Hepatocyte (in vitro differentiated cells): ENCODE measurements at places on chromosomes 12 and 14. TPM values are rescaled to one million over a fixed set of nuclear protein-coding genes. Genes with fewer than 3 reads are reported as not detected.

ATN1 gene
- 11.1 and 15.8 TPM in 2 replicates for total RNA-seq

RHEBL1 gene
- 0.30 TPM in 1 of 2 replicates, not detected in the other for total RNA-seq

DNA sequence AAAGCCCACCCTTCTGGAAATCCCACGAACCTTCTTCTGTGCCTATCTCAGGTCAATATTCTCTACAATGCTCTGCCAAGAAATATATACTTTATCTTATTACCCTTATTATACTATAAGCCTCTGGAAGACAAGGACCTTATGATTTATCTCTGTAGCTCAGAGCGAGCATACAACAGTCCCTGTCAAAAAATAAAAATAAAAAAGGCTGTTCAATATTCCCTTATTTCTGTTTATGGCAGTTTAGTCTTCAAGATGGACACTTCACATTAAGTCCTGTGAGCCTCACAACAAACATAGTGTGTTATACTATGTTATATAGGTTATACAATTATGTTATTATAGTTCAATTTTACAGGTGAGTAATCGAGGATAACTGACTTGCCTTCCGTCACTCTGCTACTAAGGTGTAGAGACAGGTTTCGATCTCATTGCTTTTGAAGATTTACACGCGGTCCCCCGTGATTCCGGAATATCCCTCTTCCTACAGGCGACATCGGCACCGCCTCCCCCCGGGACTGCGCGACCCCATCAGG is 562 bp downstream of the EAPP start:
- no peaks in the 10 kb centered on the region for H3K27me3 ChIP-seq
- H3K27ac ChIP-seq, result peak overlapping the region; percentile 96
- H3K36me3 ChIP-seq, result no peaks in the 10 kb centered on the region
- peak overlapping the region; percentile 80 for H3K4me3 ChIP-seq
- no peak for DNase-seq
- H3K4me1 ChIP-seq, result peaks cover 16% of the 10 kb centered on the region

JPH4 gene
- total RNA-seq, result 2.3 and 2.7 TPM in 2 replicates

NEUROD4 gene
- not detected in 2 replicates for total RNA-seq

- no peak overlapping the region for H3K4me3 ChIP-seq
- H3K4me1 ChIP-seq, result no peaks in the 10 kb centered on the region
Measured at GRCh38 chr14:25080682-25081081, 30.7 kb upstream of the STXBP6 start.

DNA sequence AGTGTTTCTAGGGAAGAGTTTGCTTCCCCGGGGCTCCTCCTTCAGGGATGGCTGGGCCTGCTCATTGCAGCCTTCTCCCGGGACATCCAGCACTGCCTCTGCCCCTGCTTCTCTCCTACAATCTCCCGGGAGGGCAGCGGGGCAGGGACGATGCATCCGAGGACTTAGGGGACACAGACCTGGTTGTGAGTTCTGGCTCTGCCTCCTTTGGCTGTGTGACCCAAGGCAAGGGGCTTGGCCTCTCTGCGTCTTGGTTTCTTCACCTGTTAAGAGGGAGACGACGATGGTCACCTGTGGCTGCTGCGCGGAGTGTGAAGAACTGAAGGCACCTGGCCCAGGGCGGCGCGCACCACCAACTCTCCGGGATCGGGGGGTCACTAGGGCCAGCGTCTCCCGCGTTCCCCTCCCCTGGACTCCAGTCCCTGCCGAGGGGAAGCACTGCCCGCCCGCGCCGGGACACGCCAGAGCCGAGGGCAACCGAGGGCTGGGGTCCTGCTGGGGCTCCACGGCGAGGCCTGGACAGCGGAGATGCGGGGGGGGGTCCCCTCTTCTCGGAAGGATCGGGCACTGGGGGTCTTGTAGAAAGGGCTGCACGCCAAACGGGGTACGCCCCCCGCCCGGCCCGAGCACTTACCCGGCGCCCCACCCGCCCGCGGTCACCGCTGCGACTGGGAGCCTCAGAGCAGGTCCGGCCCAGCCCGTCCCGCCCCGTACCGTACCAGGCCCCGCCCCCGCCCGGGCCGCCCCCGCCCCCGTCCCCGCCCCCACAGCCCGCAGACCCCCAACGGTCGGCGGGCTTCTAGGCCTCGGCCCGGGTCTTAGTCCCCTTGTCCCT is at the start of gene HVCN1:
Gene HVCN1 (minus strand): TSS at position 670 of the 835 bp plus-strand sequence. CDS start 5,870 bp downstream, outside the sequence.
- no peaks in the 10 kb centered on the region for H3K36me3 ChIP-seq
- DNase-seq, result peak; percentile 56
- H3K4me3 ChIP-seq, result peak within 1 kb of the TSS; percentile 50
- peak within 1 kb of the TSS; percentile 25 for H3K27ac ChIP-seq
- peaks cover 7% of the 10 kb centered on the region for H3K27me3 ChIP-seq

DNA sequence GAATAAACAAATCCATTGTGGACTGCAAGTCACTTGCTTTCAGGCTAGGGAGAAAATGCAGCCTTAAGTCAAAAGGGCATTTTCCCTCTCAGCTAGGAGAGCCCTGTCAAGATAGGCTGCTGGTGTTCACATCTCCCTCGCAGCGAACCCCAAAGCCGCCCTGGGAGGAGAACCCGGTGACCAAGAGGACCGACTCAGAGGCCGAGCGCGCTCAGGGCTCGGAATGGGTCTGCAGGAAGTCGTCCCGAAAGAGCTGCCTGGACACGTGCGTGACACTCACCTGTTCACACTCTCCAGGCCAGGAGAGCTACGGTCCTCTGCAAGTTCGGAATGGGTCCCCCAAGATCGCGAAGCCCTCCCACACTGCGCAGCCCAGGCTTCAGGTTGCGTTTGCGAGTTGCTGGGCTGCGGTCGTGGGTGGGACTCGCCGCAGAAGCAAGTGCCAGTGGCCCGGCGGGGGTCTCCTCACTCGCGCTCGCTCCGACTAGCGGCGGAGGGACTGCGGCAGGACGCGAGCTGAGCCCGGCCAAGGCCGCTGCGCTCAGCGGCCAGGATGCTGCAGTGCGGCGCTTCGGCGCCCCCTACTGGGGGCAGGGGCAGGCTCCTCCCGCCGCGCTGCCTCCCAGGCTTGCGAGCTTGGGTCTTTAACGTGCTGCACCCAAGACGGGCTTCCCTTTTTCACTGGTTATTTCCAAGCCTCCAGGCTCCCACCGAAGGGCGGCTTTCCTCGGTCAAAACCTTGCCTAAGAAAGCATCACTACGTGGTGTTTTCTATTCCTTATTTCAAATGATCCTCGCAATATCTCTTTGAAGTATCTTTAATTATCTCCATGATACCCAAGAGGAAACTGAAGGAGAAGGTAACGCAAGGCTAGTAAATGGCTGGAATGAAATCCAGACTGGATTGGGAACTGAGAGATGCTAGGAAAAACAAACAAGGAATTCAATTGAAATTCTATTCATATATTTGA is at the start of gene RERG:
Gene RERG (minus strand): TSS at position 503 of the 971 bp plus-strand sequence. CDS start 3,928 bp downstream, outside the sequence.
- H3K27me3 ChIP-seq, result no peaks in the 10 kb centered on the region
- H3K36me3 ChIP-seq, result no peaks in the 10 kb centered on the region
- DNase-seq, result peak; percentile 93
- peaks cover 3% of the 10 kb centered on the region for H3K4me1 ChIP-seq

DNA sequence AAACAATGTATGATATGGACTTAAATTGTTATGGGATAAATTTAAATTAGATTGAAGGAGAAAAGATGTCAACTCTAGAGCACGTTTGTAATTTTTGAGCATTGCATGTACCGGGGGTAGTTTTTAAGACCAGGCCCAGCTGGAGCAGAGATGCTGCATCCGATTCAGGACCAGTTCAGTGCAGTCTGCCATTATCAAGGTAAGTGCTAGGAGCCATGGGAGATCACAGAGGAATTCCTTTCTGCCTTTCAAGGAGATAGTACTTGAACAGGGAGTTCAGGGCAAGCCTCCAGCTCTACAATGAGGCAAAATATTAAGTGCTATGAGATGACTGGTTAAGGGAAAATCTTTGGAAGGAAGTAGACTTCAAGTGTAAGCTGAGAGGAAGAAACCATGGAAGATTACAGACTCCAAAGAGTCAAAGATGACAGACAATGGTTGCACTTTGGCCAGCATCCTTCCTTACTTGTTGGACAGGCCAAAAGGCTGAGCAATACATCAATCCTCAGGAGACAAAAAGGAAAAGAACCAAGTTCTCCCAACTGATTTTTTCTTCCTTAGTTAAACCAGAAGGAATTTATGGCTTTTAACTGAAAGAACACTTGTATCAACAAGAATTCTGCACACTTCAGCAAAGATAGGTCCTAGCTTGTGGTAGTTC is 113.2 kb upstream of the HIF1A start:
- no peaks in the 10 kb centered on the region for H3K36me3 ChIP-seq
- no peak overlapping the region for H3K4me3 ChIP-seq
- peak overlapping the region; percentile 43 for H3K27ac ChIP-seq
- H3K4me1 ChIP-seq, result peaks cover 29% of the 10 kb centered on the region

PAPLN gene
- total RNA-seq, result 10.1 and 13.4 TPM in 2 replicates

- H3K36me3 ChIP-seq, result no peaks in the 10 kb centered on the region
- no peaks in the 10 kb centered on the region for H3K4me1 ChIP-seq
- H3K4me3 ChIP-seq, result no peak overlapping the region
- H3K27me3 ChIP-seq, result no peaks in the 10 kb centered on the region
- no peak for DNase-seq
Measured at GRCh38 chr14:74314576-74314975, 11.8 kb upstream of the ABCD4 start.

DNA sequence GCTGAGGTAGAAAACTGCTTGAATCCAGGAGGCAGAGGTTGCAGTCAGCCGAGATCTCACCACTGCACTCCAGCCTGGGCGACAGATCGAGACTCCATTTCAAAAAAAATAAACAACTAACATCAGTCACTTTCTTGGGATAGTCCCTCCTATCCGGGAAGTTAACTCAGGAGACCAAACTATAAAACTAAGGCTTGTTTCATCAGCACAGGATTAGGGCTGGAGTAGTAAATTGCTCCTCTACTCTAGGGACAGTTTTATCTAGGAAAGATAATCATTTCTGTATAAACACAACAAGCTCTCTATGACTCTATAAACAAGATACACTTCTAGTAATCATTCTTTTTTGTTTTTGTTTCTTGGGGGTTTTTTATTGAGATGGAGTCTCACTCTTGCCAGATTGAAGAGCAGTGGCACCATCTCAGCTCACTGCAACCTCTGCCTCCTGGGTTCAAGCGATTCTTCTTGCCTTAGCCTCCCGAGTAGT is 11.7 kb downstream of the RPS26 start:
- H3K36me3 ChIP-seq, result no peaks in the 10 kb centered on the region
- no peak overlapping the region for H3K4me3 ChIP-seq
- no peak overlapping the region for H3K27ac ChIP-seq
- no peak for DNase-seq
- H3K4me1 ChIP-seq, result no peaks in the 10 kb centered on the region

GRCh38 chr14:81187832-81188522 is 32.8 kb downstream of the GTF2A1 start:
- no peak for DNase-seq
- no peaks in the 10 kb centered on the region for H3K36me3 ChIP-seq
- H3K4me3 ChIP-seq, result no peak overlapping the region
- no peaks in the 10 kb centered on the region for H3K27me3 ChIP-seq

DNA sequence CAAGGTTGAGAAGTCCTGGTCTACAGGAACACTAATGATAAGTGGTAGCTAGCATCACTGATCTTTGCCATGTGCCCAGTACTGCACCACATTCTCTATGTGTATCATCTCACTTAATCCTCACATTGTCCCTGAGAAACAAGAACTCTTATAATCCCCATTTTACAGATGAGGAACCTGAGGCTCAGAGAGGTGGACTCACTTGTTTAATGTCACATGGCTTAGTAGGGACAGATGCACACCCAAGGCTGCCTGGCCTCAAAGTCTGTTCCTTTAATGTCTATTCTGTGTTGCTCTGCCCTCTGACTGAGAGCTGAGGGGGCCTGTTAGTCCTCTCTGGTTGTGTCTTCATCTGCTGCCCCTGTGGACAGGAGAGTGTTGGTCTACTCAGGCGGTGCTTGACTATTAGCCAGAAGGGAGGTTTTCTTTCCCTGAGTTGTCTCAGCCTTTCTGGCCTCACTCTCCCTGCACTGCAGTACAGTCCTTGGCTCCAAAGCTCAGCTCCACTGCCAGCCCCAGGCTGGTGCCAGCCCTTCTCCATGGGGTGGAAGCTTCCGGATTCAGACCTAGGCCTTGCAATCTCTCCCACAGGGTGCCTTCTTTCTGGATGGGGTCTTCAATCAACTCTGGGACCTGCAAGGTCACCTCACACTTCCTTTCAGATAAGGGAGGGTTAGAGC is 4.9 kb upstream of the DYNLL1 start:
- H3K4me1 ChIP-seq, result peaks cover 7% of the 10 kb centered on the region
- no peaks in the 10 kb centered on the region for H3K27me3 ChIP-seq
- no peak overlapping the region for H3K4me3 ChIP-seq
- no peaks in the 10 kb centered on the region for H3K36me3 ChIP-seq
- DNase-seq, result no peak

ATL1 gene
- 5.1 and 6.0 TPM in 2 replicates for total RNA-seq

NELL2 gene
- total RNA-seq, result 22.2 and 31.3 TPM in 2 replicates

DNA sequence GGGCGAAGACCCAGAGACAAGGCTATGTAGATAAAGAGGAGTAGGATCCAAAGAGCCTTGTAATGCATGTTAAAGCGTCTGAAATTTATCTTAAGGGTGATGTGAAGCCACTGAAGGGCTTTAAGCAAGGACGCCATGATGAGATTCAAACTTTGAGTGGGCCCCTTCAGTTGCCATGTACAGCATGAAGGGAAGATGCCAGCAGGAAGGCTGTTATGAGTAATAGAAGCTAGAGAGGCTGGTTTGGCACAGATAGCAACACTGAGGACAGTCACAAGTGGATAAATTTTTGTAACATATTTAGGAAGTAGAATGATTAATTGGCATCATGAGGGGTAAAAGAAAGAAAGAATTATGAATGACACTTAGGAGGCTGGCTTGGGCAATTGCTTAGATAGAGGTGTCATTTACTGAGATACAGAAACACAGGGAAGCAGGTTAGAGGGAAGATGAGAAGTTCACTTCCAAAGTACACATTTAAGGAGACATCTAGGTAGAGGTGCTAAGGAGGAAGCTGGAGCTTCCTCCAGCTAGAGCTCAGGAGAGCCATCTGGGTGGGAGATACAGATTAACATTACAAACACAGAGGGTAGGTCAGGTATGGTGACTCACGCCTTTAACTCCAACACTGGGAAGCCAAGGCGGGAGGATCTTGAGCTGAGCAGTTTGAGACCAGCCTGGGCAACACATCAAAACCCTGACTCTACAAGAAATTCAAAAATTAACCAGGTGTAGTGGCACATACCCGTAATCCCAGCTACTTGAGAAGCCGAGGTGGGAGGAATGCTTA is 13.7 kb downstream of the ATG2B start:
- no peaks in the 10 kb centered on the region for H3K4me1 ChIP-seq
- H3K27me3 ChIP-seq, result no peaks in the 10 kb centered on the region
- H3K36me3 ChIP-seq, result no peaks in the 10 kb centered on the region
- H3K27ac ChIP-seq, result no peak overlapping the region

ABCC9 gene
- 7.2 and 10.0 TPM in 2 replicates for total RNA-seq

- no peak overlapping the region for H3K27ac ChIP-seq
- no peaks in the 10 kb centered on the region for H3K36me3 ChIP-seq
- DNase-seq, result peak; percentile 71
- H3K4me1 ChIP-seq, result peaks cover 4% of the 10 kb centered on the region
Measured at GRCh38 chr12:120584343-120585149, 3.3 kb upstream of the POP5 start.

FZD10 gene
- 1.3 and 1.7 TPM in 2 replicates for total RNA-seq

SLC48A1 gene
- total RNA-seq, result 11.2 and 13.0 TPM in 2 replicates

TAS2R43 gene
- total RNA-seq, result 2.6 and 2.8 TPM in 2 replicates

P2RX7 gene
- 0.80 and 0.90 TPM in 2 replicates for total RNA-seq

PPP1R36 gene
- 0.20 and 0.23 TPM in 2 replicates for total RNA-seq
